NCI-H2029 (cell line): ENCODE measurements at places on chromosomes 4 and X.

DNA sequence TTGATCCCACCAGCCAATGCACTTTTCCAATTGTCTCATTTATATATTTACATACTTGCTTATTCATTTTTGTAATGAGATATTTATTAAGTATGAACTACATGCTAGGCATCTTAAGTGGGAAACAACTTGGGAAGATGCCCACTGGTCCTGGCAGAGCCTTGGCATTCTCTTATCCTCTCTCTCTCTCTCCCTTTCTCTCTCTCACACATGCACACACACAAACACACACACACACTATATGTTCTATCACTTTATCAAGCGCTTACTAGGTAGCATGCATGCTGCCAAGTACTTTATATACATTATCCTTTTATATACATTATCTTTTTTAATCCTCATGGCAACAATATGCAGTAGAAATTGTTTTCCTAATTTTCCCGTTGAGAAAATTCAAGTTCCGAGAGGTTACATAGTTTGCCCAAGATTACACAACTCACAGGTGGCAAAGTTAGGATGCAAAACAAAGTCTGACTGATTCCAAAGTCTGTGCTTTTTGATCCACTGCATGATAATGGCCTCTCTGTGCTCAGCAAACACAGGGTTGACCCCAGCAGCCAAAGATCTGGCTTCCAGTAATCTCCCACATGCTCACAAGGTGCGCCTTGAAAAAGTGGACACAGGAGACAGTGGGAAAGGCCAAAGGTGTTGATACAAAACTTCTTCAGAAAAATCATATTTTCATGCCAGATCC, 173.1 kb upstream of the KLF3 start:
- no peak for DNase-seq

DNA sequence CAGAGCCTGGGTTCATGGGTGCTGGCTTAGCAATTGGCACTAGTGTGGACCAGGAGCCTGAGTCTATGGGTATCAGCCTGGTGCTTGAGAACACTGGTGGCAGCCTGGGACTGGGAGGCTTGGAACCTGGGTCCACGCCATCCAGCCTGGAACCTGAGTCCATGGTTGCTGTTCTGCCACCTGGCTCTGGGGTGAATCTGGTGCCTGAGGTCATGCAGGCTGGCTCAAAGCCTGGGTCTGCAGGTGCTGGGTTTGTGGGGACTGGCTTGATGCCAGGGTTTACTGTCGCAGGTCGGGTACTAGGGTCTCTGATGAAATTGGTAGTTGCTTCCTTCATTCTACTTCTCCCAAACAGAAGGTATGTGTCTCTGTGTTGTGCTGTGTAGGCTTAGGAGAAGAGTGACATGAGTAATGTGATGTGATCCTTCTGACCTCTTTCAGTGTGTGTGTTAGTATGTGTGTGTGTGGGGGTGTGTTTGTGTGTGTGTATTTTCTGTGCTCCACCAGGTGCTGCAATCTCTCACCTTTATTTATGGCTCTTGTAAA, 517.0 kb upstream of the EPHA5 start:
- DNase-seq: peak; percentile 81

DNA sequence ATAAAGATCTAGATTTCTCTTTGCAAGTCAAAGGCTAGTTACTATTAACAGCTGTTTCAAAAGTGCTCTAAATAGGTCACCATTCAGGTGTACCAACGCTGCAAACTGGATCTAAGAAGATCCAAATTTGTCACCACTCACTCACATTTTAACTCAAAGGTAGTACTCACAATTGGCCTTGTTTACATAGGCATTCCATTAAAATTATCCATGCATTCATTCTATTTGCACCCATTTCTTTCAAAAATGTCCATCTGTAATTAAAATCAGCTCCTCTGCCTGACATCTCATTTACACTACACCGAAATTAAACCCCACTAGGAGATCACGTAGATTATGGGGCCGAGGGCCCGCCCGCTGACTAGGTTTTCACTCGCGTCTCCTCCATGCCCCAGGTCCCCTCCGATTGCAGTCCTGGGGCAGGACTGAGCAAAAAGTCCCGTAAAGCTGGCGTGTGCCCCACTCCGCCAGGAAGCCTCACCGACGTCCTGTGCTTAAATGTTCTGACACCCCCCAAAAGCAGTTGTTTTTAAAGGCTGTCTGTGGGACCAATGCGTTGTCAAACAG, 1.3 kb upstream of the ING2 start:
- no peak for DNase-seq

DNA sequence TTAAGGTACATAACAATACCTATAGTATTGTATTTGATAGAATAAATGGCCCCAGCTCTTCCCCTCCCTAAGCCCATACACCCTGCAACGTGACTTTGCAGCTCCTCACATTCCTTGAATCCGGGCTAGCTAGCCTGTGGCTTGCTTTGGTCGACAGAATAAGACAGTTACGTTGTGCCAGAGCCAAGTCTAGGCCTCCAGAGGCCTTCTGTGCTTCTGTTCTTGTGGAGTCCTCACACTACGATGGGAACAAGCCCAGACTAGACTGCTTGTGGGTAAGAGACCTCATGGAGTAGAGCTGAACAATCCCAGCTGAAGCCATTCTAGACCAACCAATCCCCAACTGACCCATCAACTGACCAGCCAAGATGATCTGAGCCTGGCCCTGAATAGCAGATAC, 102.4 kb upstream of the PLAC1 start:
- no peak for DNase-seq

DNA sequence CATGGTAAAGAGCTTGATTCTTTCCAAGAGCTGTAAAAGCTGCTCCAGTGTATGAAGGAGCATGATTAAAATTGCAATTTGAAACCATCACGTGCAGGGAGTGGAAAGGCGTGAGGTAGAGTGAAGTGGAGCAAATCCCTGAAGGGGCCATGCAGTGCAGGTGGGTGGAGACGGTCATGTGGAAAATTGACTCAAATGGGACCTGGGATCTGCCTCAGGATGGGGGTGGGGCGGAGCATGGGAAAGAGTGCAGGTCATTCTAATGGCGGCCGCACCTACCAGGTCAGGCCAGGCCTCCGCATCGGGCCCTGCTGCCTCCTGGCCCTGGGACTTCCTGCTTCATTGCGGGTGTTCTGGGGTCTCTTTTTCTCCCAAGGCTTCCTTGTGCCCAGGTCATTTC, 25.3 kb upstream of the TRIM60 start:
- no peak for DNase-seq

- no peak for DNase-seq
These were observed 105.8 kb downstream of the FAM53A start for GRCh38 chr4:1578251-1578773.

- DNase-seq: no peak
These were observed 202.9 kb upstream of the BOD1L1 start for GRCh38 chr4:13830449-13830848.

DNA sequence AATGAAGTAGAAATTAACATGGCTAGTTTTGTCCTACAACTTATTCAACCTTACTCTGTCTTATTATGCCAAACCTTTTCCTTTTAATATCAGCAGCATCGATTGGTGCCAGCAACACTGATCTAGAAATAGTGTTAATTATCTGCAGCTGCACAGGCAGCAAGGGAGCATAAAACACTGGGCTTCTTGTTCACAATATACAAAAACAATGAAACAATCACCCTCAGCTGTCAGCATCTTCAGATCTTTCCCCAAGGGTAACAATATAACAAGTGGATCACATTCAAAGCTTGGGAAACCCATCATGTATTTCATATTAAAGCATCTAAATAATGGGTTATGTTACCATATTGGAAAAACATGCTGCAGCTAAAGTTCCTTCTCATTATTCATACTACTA, 238.1 kb downstream of the SPOCK3 start:
- no peak for DNase-seq

DNA sequence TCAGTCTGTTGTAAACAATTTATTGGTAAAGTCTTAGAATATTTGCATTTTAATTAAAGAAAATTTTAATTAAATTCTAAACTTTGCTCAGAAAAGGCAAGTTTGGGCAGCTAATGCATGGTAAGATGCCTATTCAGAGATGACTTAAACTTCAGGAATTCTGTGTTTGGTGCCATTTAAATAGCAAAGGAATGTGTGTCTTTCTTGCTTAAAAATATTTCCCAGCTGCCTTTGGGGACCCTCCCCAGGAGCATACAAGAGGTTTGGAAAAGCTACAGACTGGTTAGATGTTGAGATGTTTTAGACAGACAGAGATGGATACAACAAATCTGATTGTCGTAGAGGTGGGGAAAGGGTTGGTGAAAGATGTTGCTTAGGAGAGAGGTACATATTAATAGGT, 36.5 kb downstream of the AFF2 start:
- no peak for DNase-seq

- DNase-seq: no peak
These were observed 142.9 kb upstream of the SLC4A4 start for GRCh38 chr4:71195924-71196323.

GRCh38 chr4:6257247-6258025, 12.2 kb upstream of the WFS1 start:
- DNase-seq: no peak

DNA sequence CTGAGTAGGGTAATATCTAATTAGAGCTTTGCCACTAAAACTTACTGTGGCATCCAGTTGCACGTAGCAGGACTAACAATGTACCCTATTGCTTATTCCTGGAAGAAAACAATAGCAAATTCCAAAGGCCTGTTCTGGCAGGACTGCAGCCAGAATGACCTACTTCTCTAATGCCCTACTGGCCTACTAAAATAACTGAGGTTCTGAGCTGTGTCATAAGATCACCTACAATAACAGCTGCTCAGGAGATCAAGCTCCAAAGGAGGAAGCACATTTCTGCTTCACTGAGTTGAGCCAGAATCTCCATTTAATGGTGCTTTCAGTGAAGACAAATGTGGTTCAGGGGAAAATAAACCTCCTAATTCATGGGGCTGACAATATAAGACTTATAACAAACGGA, 42.2 kb upstream of the CXCL8 start:
- DNase-seq: no peak

- DNase-seq: no peak
These were observed 11.1 kb downstream of the ARSH start for GRCh38 chrX:3017492-3017891.

GRCh38 chr4:22707390-22707789, 14.7 kb downstream of the GBA3 start:
- no peak for DNase-seq

GRCh38 chrX:39559229-39559628, 538.5 kb downstream of the BCOR start:
- no peak for DNase-seq

- no peak for DNase-seq
These were observed 9.9 kb downstream of the CASK start for GRCh38 chrX:41913476-41913875.

GRCh38 chr4:48360285-48361011, 19.1 kb downstream of the SLAIN2 start:
- no peak for DNase-seq

DNA sequence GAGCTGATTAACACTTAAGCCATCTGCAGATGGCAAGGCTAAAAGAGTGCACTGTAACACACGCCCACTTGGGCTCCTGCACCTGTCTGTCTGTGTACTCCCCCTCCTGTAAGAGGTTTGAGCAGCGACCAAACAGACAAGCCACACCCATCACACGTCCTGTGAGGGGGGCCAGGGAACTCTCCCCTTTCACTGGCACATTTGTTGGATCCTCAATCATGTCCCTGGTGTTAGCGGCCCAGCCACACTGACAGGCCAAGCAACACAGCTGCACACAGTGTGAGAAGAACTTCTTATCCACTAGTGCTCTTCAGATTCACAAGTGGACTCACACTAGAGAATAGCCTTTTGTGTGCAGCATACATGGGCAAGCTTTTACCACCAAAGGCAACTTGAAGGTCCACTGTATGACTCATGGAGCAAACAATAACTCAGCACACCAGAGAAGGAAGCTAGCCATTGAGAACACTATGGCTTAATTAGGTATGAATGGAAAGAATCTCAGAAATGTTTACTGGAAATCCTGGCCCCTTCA, 29.1 kb upstream of the UTP14A start:
- DNase-seq: peak; percentile 85

DNA sequence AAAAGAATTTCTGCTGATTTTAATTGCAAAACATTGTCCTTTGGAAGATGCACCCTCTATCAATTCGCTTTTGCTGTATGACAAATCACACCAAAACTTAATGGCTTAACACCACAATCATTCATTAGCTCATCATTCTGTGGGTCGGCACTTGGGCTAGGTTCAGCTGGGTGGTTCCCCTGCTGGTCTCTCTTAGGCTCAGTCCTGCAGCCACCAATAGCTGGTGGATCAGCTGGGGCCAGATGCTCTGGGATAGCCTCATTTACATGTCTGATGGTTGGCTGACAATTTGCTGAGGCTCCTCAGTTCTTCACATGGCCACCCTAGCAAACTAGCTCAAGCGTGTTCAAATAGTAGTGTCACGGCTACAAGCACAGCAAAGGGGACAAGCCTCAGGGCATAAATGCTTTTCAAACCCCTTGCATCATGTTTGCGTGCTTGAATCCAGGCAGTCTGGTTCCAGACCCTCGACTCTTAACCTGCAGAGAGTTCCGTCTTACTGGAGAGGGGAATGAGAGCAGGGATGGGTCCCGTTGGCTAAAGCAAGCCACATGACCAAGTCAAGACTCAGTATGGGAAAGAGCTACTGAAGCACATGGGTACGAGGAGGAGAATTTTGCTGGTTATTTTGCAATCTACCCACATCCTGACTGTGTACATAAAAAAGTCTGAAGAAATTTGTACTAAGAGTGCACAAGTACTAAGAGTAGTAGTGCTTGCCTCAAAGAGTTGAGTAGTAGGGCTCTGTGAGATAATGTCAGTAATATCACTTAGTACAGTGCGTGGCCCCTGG, 7.5 kb upstream of the ACSL1 start:
- DNase-seq: no peak

DNA sequence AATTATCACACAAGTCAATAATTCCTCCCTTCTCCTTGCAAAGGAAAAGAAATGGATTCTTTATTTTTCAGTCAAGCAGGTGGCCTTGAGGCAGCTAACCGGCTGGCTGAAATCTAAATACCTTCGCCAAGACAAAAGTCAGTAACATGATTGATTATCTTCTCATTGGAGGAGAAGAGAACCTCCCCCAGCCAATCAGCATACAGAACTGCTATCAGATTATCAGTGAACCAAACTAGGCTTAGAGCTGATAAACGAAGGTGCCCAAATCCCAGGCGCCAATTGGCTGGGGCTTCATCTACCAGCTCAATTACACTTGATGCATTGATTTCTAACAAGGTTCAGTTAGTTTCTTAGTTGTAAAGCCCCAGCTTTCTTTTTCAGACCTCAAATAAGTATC, 152.4 kb upstream of the NOCT start:
- no peak for DNase-seq

DNA sequence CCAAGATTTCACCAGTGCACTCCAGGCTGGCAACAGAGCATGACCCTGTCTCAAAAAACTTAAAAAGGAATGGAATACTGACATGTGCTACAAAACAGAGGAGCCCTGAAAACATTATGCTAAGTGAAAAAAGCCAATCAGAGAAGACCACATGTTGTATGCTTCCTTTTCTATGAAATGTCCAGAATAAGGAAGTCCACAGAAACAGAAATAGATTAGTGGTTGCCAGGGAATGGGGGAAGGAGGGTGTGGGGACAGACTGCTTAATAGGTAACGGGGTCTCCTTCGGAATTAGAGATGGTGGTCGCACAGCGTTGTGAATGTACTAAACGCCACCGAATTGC, 30.1 kb upstream of the KIAA0232 start:
- no peak for DNase-seq
